ENCODE measurements at places on chromosomes 6 and 20.

- DNase-seq, result no peak
Measured at GRCh38 chr6:157841211-157841840, 18.3 kb downstream of the SNX9 start.

DNA sequence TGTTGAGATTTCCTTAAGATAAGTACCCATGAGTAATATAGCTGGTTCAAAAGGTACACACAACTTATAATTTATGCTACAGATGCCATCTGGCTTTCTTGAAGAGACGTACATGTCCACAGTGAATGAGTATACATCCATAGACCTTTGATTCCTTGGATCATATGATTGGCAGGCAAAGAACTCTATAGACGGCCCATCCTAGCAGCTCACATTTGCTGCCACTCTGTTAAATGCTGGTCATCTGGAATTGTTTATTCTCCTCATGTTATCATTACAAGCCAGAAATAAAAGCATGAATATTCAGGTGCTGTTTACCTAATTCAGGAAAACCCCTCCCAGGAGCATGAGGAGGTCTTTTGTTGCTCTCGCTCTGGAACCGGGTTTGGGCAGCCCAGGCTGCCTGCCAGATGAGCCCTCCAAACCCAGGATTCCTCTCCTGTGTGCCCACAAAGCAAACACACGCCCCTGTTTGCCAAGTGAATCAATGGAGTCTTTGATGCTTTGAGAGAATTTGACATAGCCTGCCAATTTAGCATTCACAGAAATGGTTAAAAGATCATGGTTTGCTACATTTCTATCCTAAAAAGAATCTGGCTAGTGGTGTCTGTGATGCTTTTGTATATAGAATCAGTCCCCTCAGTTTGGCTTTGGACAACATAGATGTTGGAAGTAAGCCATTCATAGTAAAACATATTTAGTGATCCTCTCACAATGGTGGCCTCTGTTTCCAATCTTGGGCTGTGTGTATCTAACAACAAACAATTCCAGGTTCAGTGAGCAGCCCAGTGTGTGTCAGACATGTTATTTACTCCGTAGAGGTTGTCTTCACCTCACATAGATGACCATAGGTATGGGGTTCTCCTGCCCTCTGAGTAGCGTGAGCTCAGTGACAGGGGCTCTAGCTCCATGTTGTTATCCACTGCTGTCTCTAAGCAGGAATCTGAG, 17.5 kb upstream of the PLCG1 start:
- no peak for DNase-seq

- no peak for DNase-seq
Measured at GRCh38 chr6:148999929-149000468, 253.2 kb downstream of the UST start.

GRCh38 chr20:62900692-62901584, 25.4 kb downstream of the DIDO1 start:
- peak; percentile 47 for DNase-seq

DNA sequence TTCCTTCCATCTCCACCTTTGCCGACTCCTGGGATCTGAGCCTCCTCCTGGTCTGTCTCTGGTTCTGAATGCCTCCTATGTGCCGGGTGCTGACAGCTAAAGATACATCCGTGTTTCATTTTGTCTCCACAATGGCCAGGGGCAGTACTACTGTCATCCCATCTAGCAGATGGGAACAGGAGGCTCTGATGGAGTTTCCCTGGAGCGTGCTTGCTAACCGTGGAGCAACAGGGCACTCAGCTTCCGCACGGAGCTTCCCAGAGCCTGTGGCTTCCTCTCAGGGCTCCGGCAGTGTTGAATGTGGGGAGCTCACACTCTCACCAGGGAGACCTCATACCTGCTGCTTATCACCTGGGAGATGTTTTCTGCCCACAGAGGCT, 11.9 kb upstream of the NPBWR2 start:
- DNase-seq, result no peak

DNA sequence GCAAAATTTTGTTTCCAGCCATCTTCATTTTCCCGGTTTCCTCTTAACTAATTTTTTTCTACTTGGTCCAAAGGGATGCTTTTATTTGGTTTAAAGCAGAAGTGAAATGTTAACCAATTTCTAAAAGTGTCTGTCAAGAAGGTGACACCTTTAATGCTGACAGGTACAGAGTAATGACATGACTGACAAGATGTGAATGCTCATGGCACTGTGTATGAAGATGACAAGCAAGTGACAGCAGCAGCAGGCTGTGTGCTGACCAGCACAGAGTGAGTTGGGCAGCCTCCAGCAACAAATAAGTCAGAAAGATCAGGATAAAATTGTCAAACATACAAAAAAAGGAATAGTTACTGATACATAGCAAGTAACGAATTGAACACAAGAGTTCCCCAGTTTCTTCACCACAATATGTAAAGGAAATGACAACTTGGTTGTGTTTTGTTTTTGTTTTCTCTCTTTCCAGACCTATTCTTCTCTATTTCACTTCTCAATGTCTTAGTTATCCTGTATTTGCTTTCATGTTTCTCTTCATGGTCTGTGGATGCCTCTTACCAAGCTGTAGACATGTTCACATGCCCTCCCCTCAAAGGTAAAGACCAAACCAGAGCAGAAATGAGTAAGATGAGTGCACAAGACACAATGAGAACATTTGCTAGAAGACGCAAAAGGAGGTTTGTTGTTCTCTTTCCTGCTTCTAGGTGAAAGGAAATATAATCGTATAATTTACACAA, 174.9 kb downstream of the FRK start:
- no peak for DNase-seq

DNA sequence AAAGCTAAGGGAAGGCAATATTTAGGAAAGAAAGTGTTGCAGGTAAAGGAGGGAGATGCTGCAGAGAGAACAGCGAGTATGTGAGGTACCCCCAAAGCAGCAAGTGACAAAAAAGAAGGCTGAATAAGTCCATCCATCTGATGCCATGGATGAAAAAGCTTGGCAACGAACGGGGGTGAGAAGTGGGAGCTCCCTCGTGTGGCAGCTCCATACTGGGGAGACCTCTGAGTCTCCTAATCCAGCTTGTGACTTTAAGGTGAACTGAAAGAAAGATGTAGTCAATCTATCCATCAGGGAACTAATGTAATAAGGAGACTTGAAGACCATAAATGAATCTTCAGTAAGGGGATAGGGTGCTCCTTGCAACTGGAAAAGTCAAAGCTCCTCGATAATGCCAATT, 156.6 kb downstream of the OTOR start:
- DNase-seq, result no peak

DNA sequence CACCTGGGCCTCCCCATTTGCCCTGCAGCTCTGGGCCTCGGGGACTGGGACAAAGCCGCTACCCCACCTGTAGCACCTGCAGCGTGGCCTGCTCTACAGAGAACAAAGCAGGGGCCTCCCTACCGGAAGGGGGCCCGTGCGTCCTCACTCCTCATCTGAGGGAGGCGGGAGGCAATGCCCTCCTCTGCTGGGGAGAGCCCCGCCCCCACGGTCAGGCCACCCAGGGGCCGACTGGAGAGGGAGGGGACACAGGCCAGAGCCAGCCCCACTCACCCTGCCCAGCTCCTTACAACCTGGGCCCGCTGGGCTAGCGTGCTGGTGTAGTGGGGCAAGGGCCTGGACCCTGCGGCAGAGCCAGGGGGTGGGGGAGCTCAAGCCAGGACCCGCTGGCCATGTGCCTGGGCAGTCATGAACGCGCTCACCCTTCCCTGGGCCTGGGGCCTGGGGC, 8.0 kb downstream of the LAMA5 start:
- DNase-seq, result no peak

GRCh38 chr20:23092861-23093495, 6.9 kb upstream of the CD93 start:
- no peak for DNase-seq

- no peak for DNase-seq
Measured at GRCh38 chr6:9487128-9487527, 927.7 kb downstream of the TFAP2A start.

- no peak for DNase-seq
Measured at GRCh38 chr20:41609474-41609873, 8.7 kb downstream of the CHD6 start.

GRCh38 chr20:35404614-35405259, 7.0 kb downstream of the UQCC1 start:
- no peak for DNase-seq

DNA sequence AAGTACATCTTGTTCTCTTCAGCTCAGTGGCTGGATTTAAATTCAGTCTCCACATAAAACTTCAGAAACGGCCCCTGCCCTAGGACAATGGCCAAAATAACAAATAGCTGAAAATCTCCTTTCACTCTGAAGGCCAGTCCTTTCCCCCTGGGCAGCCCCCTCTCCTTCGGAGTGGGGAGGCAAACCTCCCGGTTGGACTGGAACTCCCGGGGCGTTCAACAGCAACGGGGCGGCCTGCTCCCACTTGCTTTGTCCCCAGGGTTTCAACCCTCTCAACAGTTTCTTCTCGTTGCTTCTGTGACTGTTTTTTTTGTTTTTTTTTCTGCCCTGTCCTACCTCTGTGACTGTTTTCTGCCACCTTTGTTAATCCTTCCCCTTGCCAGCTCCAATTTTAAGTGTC, 102.6 kb upstream of the DUSP22 start:
- no peak for DNase-seq

GRCh38 chr6:105192707-105193465, 13.1 kb upstream of the POPDC3 start:
- no peak for DNase-seq

DNA sequence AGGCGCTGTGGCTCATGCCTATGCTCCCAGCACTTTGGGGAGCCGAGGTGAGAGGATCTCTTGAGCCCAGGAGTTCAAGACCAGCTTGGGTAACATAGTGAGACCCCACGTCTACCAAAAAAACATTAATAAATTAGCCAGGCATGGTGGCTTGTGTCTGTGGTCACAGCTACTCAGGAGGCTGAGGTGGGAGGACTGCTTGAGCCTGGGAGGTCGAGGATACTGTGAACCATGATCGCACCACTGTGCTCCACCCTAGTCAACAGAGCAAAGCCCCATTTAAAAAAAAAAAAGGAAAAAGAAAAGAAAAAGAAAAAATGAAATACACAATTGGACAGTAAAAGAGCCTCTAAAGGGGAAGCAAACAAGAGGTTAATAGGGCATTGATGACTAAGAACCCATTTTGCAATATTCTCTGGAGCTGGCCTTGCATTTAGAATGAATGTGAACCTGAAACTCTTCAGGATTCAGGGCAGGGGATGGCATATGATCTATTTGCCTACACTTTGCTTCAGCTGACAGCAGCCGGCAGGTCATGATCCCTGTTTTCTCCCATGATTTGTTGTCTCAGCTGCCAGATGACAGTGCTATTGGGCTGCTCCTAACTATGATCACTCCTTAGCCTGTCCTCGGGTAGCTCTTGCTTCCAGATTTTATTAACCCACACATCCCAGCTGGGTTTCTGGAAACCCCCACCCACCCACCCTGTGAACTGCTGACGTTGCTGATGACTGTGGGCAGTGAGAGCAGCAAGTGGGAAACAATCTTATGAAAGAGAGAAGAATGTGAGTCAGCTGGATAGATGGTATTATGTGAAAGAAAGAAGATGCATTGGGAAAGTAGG, 83.8 kb upstream of the ELOVL5 start:
- DNase-seq, result no peak

GRCh38 chr6:137676888-137677287, 182.7 kb upstream of the OLIG3 start:
- DNase-seq, result no peak

- no peak for DNase-seq
Measured at GRCh38 chr6:108337721-108338120, 42.9 kb downstream of the AFG1L start.

DNA sequence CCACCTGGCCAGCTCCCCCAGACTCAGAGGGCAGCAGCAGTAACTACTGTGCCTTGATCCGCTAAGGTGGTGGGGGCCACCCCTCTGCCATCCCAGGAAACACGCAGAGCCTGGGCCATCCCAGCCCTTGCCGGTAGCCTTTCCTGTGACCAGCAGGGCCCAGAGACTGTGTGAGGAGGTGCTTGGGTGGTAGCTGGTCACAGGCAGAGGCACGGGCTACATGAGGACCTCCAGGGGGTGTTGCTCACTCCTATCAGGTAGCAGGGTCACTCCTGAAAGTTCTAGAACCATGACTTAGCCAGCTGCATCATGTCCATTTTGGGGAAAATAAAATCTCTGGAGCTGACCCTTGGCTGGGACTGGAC, 22.8 kb downstream of the PCMTD2 start:
- no peak for DNase-seq

DNA sequence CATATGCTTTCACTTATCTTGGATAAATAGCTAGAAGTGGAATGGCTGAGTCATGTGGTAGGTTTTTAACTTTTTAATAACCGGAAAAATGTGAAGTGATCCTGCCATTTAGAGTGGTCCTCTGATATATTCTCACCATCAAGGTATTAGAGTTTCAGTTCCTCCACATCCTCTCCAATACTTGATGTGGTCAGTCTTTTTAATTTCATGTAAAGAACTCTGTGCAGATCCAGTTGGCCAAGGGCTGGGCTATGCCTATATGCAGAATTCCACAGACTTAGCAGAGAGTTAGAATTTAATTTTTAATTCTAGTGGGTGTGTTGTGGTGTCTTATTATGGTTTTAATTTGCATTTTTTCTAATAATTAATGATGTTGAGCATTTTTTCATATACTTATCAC, 141.1 kb downstream of the SYCP2 start:
- no peak for DNase-seq

DNA sequence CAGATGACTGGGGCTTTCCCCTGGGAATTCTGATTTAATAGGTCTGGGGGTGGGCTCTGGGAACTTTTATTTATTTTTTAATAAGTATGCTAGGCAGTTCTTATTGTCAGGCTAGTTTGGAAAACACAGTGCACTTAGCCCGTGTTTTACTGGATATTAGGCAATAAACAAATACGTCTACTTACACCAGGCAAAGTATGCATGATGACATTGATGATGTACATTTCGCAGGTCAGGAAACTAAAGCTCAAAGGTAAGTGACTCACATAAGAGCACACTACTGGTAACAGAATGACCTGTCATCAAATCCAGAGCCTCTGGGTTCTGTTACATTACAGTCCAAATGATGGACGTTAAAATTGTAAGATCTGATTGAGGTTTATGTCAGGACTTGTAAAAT, 144.4 kb upstream of the EXOC2 start:
- no peak for DNase-seq

DNA sequence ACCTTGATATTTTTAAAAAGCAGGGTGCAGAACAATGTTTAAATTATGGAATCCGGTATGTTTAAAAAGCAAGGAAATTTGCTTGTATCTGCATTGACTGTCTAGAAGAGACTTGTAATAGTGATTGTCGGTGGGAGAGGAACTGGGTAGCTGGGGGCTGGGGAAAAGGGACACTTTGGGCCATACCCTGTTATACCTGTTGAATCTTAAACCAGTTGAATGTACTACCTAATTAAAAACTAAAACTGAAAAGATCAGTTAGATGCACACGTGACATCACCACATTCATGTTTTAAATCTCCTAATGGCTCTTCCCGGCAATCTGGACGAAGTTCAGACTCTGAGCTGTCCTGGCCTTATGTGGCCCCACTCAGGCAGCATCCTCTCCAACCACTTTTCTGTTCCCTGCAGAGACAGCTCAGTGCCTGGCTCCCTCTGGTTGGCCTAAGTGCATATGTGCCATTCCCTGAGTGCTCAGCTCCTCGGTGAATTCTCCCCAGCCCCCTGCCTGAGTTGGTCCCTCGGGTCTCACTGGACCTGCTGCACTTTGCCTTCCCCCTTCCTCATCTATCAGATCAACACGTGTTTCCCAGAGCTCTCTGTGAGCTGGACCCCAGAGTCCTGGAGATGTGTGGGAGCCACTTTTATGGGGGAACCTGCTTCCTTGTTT, 36.3 kb downstream of the SLC52A3 start:
- no peak for DNase-seq

Data from NCI-H2107 (cell line).